Mesendoderm (in vitro differentiated cells): ENCODE measurements at places on chromosomes 16 and 17.

GRCh38 chr16:11570806-11571205 is 15.9 kb downstream of the LITAF start:
- DNase-seq, result no peak

DNA sequence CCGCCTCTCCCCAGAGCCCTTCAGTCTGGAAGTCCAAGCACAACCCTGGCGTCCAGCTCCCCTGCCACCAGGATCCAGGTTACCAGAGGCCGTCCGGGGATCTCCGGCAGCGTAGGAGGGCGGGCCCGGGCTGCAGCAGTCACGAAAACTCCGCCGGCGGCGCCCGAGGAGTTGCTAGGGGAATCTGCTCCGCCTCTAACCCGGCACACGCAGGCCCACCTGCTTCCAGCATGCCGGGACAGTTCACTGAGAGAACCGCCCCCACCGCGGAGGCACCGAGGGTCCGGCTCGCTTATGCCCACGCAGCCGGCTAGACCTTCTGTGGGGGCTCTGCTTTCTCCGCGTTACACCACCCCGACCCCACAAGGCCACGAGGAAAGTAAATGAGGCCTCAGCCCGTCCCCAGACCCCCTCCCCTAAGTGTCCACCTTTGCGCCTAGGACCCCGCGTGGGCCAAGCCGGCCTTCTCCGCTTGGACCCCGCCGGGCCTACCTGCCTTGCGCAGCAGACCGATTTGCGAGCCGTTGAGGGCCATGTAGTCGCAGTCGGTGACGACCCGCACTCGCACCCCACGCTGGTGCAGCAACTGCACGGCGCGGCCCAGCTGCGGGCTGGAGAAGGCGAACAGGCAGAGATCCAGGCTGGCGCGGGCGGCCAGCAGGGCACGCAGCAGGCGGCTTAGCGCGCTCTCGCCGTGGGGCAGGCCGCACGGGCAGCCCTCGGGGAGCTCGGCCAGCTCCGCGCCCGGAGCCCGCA is 587 bp downstream of the PLD6 start:
- DNase-seq, result no peak

- no peak for DNase-seq
These were observed at the start of gene MMD for GRCh38 chr17:55421179-55421934. Gene MMD (minus strand): TSS chr17:55421835. CDS start chr17:55421695, 140 bp downstream.

- peak; percentile 67 for DNase-seq
These were observed 800 bp downstream of the PLEKHH3 start for GRCh38 chr17:42675965-42676423.

DNA sequence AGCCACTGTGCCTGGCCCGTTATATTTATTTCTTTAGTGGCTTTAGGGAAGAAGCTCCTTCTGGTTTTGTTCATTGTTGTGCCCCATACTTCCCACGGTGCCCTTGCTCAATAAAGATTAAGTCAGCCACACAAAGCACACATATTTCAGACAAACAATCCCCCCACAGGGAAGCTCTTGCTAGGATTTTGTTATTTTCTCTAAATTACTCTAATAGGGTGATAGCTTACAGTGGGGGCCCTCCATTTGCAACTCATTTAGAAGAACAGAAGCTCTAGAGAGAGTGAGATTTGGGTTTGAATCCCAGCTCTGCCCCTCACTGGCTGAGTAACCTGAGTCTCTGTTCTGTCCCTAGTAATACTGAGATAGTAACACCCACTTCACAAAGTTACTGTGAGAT is 499.9 kb downstream of the GRIN2A start:
- no peak for DNase-seq

DNA sequence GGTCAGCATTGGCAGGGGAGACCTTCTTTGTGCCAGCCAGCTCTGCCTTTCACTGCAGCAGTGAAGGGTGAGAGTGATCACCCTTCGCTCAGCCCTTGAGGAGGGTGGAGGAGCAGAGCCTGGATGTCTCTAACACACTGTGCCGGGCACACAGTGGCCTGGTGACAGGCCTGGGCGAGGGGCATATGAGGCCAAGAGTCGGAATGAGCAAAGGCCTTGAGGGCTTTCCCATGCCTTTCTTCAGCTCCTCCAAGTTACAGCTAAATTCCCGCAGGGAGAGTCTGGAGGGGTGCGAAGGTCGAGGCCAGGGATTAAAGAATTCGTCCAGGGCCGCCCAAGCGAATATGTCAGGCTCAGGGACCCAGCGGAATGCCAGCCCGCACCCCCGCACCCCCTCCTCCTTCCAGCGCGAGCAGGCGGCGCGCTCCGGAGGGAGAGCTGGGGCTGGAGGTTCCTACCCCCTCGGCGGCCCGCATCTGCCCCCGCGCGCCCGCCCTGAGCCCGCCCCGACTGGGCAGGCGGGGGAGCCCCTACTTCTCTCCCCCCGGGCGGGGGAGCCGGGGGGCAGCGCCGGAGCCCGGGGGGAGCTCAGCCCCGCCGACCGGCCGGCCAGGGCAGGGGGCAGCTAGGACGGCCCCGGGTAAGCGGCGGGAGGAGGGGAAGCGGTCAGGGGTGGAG is at the start of gene RASL10B:
TSS of gene RASL10B (plus strand) at position 401 of the 678 bp plus-strand sequence. CDS start 3,546 bp downstream, outside the sequence.
- DNase-seq, result peak; percentile 82

- DNase-seq, result peak; percentile 65
These were observed 751 bp downstream of the DCAF7 start for GRCh38 chr17:63550817-63551639.

DNA sequence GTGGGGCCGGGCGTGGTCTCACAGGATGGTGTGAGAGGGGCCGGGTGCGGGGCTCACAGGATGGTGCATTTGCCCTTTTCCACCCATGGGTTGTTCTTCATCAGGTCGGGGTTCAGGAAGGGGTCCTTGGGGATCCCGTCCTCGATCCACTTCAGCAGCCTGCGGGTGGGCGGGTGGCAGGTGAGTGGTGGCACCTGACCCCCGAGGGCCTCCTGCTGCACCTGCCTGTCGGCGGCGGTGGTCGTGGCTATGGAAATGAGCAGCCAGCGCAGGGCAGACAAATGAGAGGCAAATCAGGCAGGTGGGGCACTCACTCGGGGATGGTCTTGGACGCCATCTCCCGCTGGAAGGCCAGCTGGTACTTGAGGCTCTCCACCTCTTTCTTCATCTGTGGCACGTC is 1.9 kb downstream of the GNG13 start:
- DNase-seq, result no peak

DNA sequence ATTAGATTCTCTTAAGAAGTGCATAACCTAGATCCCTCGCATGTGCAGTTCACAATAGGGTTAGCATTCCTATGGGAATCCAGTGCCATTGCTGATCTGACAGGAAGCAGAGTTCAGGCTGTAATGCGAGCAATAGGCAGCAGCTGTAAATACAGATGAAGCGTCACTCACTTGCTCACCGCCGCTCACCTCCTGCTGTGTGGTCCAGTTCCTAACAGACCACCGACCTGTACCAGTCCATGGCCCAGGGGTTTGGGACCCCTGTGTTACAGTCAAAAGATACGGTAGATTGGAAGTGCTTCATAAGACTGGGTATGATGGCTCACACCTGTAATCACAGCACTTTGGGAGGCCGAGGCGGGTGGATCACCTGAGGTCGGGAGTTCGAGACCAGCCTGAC is 2.8 kb downstream of the STAT5A start:
- DNase-seq, result no peak

DNA sequence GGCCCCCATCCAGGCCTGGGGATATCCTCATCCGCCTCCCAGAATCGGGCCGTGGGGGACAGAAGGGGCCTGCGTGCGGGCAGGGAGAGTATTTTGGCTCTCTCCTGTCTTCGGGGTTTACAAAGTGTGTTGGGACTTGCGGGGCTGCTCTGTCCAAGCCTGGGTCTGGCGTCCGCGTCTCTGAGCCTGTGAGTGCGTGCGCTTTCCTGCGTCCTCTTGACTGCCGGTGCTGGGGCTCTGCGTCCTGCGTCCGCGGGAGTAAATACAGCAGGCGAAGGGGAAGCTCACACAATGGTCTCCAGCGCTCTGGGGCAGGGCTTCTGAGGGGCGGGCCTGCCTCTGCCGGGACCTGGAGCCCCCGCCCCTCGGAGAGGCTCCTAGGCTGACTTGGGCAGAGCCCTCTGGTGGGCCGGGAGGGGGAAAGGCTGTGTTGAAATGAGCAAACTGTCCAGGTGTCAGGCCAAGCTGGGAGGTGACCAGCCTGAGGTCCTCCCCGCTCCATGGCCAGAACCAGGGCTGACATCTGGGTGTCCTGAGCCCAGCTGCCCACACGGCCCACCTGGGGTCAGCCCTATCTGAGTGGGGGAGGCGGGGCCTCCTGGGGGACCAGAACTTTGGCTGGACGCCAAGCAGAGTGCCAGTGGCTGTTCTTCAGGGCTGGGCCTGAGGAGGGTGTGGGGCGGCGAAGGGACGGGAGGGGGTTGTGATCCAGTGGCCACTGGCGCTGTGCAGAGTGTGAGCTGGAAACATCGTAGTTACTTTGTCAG is 233.6 kb downstream of the SEC14L1 start:
- DNase-seq, result peak; percentile 97

DNA sequence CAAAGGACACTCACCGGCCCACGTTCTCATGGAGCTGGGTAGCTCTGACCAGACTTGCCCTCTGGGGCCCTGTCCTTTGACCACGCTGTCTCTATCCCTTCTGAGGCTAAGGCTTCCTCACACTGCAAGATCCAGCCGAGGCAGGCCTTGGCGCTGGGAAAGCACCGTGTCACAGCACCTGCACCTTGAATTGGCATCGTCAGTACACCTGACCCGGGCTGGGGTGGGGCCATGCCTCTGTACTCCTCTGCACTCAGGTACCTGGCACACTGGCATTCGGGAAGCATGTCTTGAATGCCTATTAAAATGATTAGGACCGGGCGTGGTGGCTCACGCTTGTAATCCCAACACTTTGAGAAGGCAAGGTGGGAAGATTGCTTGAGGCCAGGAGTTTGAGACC is 6.0 kb downstream of the TBC1D24 start:
- DNase-seq, result no peak

- peak; percentile 48 for DNase-seq
These were observed 92.0 kb upstream of the ASIC2 start for GRCh38 chr17:33385133-33385532.

DNA sequence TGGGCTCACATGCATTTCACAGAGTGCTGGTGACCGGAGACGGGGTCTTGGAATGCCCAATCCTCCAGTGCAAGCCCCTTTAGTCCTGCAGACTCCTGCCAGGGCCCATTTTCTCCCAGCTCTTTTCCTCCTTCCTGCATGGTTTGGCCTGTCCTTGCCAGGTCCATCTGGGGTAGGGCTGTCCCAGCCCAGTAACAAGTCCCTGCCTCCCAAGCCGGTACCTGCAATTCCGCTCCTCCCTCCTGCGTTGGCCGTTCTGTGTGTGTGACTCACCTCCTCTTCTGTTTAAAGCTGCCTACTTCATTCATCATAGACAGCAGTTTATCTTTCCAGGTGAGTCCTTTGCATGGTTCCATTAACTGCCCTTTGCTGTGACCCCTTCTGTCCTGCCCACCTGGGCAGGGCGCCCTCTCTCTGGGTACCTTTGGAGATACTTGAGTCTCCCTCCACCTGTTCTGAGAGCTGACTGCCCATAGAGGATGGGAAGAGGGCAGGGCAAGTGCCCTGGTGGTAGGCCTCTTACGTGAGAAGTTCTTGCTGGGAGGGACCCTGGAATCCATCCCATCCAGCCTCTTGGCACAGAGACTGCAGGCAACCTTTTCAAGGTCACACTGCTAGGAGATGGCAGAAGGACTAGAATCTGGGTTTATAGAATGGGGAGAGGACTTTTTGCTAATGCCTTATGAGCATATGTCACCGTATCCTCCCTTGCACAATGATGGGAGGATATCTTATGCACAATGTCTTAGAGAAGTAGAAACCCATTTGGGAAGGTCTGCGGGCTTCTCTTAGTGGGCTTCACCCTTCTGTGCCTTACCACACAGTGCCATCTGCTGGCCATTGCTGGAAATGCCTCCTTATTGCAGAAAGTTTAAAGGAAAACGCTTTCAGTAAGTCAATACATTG is 29.7 kb upstream of the LGALS9 start:
- peak; percentile 78 for DNase-seq

DNA sequence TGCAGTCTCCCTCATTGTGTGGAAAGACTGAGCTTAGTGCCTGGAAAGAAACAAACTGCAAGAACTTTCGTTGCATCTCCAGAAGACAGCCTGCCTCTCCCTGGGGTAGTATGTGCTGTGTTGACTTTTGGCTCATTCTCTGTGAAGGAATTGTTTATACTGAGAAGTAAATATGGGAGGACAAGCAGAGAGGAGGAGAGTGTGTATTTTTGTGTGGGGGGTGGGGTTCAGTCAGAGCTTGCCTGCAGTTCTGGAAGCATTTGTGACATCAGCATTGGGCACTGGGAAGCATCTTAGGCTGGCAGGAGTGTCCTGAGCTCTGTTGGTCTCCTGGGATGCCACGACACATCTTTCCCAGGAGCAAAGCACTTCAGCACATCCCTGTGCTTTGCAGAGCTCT is 147.9 kb downstream of the HS3ST3B1 start:
- DNase-seq, result no peak

DNA sequence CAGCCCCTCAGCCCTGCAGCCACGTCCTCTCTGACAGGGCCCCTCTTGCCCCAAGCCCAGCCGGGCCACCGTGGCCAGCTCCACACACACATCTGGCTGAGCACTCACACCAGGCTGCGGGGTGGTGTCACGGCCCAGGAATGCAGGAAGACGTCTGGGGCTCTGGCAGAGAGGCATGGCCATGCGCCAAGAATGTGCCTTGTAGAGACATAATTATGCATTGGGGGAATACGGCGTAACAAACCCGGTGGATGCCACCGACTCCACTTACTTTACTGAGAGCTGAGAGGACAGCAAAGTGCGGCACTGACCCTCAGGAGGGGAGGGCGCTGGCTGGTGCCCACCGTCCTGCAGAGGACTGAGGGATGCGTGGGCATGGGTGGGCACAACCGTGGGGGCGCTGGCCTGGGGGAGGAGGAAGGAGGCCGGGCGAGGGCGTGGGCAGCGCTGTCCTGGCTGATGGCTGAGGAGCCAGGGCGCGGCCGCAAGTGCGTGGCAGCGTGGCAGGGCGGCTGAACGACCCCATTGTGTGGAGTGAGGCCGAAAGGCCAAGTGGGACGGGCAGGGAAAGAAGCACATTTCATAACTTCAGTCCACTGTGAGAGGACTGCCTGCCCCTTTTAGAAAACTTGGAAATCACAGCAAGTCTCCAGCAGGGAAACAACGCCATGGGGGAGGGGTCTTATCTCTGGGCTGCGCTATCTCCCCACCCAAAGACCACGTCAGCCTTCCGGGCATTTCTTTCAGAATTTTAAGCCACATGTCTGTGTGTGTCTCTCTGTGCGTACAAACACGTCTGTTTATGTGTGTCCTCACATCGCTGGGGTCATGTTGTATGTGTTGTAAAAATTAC is 30.6 kb downstream of the METRNL start:
- peak; percentile 62 for DNase-seq

DNA sequence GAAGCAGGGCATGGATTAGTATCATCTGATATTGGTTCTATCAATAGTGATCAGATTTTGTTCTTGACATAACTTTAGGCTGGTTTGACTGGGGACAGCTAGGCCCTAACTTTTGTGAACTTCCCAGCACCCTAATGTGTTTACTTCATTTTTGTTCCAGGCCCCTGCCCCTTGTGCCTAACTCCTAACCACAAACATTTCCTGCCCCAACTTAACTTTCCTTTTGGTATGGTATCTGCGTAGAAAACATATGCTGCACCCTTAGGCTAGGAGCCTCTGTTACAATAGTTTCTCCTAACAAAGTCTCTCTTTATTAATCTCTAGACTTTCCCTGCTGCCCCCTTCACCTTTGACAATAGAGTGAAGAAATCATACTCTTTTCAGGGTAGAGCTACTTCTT is 2.5 kb downstream of the ADPRM start:
- DNase-seq, result no peak
